ENCODE measurements at places on chromosomes 1 and 21. TPM values are rescaled to one million over a fixed set of nuclear protein-coding genes. Genes with fewer than 3 reads are reported as not detected.

Gene PROK1
- not detected for total RNA-seq

- H3K27me3 ChIP-seq = no peaks in the 10 kb centered on the region
- DNase-seq = no peak
- H3K27ac ChIP-seq = no peak overlapping the region
- no peak overlapping the region for H3K4me3 ChIP-seq
- peaks cover 6% of the 10 kb centered on the region for H3K4me1 ChIP-seq
- no peaks in the 10 kb centered on the region for H3K36me3 ChIP-seq
Observed at GRCh38 chr21:39553331-39553730, 59.4 kb upstream of the B3GALT5 start.

DNA sequence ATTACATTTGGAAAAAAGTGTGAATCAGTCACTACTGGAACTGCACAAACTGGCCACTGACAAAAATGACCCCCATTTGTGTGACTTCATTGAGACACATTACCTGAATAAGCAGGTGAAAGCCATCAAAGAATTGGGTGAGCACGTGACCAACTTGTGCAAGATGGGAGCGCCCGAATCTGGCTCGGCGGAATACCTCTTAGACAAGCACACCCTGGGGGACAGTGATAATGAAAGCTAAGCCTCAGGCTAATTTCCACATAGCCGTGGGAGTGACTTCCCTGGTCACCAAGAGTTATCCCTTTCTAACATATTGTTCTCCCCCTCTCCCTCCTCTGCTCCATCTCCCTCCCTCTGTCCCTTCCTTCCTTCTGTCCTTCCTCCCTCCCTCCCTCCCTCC, 47.7 kb upstream of the RHOU start:
- no peaks in the 10 kb centered on the region for H3K36me3 ChIP-seq
- H3K27ac ChIP-seq = no peak overlapping the region
- no peaks in the 10 kb centered on the region for H3K4me1 ChIP-seq

Gene E2F2
- 2.5 TPM for total RNA-seq

DNA sequence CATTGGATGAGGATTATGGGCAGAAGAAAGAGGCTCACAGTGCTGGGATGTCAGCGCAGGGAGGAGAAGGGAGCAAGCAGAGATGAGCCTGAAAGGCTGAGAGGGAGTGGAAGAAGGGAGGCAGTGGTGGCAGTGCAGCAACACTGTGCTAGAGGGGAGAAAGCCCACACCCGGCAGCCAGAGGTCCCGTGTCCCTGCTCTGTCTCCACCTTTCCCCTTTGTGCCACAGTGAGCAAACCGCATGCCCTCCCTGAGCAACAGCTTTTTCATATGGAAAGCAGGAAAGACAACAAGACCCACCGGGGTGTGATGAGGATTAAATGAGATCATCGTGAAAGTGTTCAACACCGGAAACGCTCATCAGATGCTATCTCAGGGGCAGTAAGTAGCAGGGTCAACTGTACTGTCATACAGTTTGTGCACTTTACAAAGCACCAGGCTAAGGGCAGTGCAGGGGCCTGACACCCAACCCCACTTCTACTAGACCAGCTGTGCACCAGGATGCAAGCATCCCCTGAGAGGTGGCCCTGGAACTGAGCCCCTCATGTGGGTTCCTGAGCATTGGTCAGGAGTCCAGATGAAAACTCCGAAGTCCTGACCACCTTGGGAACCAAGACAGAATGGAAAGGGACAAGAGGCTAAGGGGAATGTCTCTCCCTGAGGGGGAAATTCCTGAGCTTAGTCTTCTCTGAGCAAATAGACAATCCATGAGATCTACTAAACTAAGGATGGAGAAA, 9.1 kb downstream of the NHLH1 start:
- H3K27ac ChIP-seq = no peak overlapping the region
- no peak for DNase-seq
- no peak overlapping the region for H3K4me3 ChIP-seq
- H3K27me3 ChIP-seq = no peaks in the 10 kb centered on the region
- no peaks in the 10 kb centered on the region for H3K36me3 ChIP-seq

- peaks cover 6% of the 10 kb centered on the region for H3K4me1 ChIP-seq
- DNase-seq = no peak
- no peaks in the 10 kb centered on the region for H3K36me3 ChIP-seq
- no peak overlapping the region for H3K4me3 ChIP-seq
Observed at GRCh38 chr1:206116191-206116872, 856 bp downstream of the AVPR1B start.

DNA sequence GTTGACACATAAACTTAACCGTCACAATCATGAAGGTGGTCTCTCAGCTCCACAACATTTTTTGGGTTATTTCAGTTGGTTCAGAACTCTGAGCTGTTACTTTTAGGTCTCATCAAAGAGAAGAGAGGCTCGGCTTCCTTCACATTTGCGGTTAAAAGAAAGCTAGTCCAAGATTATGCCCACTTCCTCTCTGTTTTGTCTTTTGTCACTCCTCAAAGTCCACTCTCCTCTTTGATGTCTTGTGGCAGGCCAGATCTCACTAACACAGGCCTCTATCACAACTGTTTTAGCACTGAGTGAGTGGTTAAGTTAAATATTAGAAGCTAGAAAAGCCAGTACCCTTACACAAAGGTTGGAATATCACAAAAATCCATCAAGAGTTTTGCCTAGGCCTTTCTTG, 195.7 kb downstream of the FCRL5 start:
- no peak overlapping the region for H3K4me3 ChIP-seq
- H3K4me1 ChIP-seq = no peaks in the 10 kb centered on the region
- no peak overlapping the region for H3K27ac ChIP-seq
- no peaks in the 10 kb centered on the region for H3K36me3 ChIP-seq
- H3K27me3 ChIP-seq = no peaks in the 10 kb centered on the region
- no peak for DNase-seq

Gene GJC2
- 0.51 TPM for total RNA-seq

Gene LAMB3
- 0.70 TPM for total RNA-seq

Gene CELA3A
- not detected for total RNA-seq

Gene CYP4B1
- total RNA-seq = not detected

DNA sequence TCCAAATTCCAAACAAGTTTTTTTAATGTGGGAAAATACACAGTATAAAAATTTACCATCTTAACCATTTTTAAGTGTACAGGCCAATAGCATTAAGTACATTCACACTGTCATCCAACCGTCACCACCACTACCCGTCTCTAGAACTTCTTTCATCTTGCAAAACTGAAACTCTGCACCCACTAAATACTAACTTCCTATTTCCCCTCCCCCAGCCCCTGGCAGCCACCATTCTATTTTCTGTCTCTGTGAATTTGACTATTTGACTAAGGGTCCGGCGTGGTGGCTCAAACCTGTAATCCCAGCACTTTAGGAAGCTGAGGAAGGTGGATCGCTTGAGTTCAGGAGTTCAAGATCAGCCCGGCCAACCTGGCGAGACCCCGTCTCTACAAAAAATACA, 36.1 kb downstream of the CLSTN1 start:
- no peaks in the 10 kb centered on the region for H3K36me3 ChIP-seq
- H3K27me3 ChIP-seq = no peaks in the 10 kb centered on the region
- H3K27ac ChIP-seq = no peak overlapping the region

DNA sequence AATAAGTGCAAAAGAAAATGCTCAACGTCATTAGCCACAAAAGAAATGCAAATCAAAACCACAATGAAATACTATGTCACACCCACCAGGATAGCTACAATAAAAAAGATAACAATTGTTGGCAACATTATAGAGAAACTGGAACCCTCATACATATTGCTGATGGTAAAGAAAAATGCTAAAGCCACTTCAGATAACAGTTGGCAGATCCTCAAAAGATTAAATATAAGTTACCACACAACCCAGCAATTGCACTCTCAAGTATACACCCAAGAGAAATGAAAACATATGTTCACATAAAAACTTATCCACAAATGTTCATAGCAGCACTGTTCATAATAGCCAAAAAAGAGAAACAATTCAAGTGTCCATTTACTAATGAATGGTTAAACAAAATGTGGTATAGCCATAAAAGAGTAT, 20.7 kb downstream of the TRIM33 start:
- no peaks in the 10 kb centered on the region for H3K4me1 ChIP-seq
- DNase-seq = no peak
- H3K36me3 ChIP-seq = no peaks in the 10 kb centered on the region
- no peaks in the 10 kb centered on the region for H3K27me3 ChIP-seq

DNA sequence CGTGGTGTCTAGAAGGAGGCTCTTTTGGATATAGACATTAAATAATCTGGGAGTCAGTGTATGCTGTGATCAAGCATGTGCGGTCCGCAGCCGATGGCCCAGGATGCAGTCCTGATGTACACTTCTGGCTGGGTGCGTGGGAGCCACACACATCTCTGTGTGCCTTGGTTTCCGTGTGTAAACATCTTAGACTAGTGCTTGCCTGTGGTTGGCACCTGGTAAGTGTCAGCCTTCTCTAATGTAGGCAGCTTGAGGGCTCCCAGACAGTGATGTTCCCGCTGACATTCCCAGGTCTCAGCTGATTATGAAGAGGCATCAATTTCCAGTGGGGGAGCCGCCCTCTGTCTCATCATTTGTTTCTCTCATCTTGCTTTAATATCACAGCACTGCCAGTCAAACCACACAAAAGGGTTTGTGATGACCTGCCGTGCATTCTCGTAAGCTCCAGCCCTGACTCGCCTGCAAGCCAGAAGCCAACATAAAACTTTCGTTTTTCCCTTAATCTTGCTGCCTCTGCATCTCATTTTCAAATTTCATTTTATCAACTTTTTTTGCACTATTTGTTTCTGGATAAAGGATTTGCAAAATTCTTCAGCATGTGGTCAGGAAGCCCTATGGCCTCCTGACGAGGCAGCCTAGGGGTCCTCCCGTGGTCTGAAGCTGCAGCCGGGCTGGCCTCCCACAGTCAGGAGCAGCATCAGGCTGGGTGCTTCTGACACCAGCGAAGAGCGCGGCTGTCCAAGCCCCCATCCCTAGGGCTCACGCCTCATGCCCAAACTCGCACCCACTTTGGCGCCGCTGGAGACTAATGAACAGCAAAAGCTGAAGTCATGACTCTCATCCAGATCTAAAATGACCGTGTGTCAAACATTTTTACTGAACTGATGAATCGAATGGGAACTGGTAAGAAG, 28.1 kb downstream of the PDE9A start:
- H3K27me3 ChIP-seq = no peaks in the 10 kb centered on the region
- H3K36me3 ChIP-seq = no peaks in the 10 kb centered on the region
- no peak overlapping the region for H3K4me3 ChIP-seq
- no peaks in the 10 kb centered on the region for H3K4me1 ChIP-seq
- no peak for DNase-seq
- H3K27ac ChIP-seq = no peak overlapping the region

- no peak overlapping the region for H3K27ac ChIP-seq
- H3K36me3 ChIP-seq = peaks cover 33% of the 10 kb centered on the region
- no peaks in the 10 kb centered on the region for H3K4me1 ChIP-seq
- H3K27me3 ChIP-seq = no peaks in the 10 kb centered on the region
Observed at GRCh38 chr21:37196847-37197246, 70.3 kb downstream of the VPS26C start.
